ENCODE measurements at places on chromosomes 6 and 20.
A peak's percentile ranks its signal among the peaks of the same experiment; 100 is the strongest.

DNA sequence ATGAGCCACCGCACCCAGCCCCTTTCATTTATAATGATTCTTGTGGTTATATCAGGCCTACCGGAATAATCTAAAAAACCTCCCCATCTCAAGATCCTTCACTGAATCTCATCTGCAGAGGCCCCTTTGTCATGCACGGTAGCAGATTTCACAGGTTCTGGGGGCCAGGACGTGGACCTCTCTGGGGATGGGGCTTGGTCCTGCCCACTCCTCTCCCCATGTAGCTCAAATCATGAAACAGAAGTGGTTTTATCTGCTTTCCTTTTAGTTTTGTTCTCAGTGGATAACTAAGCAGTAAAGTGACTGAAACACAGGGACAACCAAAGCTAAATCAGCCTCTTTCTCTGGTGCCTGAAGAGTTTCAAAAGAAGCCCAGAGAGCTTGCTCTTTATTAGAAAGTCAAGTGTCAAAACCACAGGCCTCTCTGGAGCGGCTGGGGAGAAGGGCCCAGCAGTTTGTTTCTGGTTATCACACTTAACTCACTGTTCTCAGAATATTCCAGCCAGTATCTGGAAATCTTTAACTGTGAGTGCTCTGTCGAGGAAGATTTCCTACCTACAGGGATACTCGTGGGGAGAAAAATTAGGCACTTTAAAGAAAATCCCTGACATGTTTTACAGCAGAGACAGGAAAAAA lies 60.6 kb upstream of the FAM184A start:
- peak; percentile 56 for DNase-seq

DNA sequence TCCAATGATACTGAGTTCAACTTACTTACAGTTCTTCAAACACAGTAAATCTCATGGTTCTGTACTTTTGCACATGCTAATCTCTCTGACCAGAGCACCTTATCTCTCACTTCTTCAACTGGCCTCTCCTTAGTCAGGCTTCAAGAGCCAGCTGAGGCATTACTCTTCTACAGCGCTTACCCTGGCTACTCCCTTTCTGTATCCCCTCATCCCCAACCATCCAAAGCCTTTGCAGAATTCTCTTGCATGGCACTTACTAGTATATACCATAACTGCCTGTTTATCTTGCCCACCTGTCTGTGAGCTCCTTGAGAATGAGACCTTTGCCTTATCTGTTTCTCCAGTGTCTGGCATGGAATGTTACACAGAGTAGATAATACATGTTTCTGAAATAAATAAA lies 49.2 kb downstream of the SESN1 start:
- DNase-seq: peak; percentile 79

- no peak for DNase-seq
These were observed 1.2 kb downstream of the HIVEP1 start for GRCh38 chr6:12013307-12013719.

DNA sequence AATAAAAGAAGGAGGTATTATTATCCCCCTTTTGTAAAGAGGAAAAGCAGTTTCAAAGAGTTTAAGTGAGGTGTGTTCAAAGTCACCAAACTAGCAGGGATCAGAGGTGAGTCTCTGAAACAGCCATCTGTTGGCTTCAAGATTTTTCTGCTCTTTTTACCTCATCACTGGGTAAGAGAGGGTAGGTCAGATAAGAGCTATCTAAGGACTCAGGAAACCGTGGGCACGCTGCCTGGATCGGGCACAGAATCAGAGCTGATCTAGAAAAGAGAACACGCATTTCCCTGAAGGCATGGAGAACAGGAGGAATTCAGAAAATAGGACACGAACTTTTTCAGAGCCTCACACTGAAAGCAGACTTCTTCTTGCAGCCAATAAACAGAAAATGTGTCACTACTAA lies 65.8 kb upstream of the LY86 start:
- no peak for DNase-seq

DNA sequence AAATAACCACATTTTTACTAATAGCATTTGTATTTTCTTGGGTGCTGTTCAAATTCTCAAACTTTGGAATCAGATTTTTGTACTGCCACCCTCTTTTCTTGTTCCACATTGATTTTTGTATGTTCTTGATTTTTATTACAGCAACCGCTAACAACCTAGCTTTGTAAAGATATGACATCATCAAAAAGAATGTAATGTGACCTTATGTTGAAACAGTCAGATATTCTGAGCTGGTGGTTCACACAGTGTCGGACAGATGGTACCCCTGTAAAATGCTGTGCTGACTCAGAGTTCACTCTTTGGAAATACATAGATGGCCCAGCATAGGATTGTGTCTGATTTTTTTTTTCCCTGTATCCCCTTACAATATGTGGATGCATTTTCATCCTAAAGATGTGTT lies 118.9 kb downstream of the QKI start:
- no peak for DNase-seq

Data from erythroblast (primary cell).